ENCODE measurements at places on chromosomes 13 and 19.

DNA sequence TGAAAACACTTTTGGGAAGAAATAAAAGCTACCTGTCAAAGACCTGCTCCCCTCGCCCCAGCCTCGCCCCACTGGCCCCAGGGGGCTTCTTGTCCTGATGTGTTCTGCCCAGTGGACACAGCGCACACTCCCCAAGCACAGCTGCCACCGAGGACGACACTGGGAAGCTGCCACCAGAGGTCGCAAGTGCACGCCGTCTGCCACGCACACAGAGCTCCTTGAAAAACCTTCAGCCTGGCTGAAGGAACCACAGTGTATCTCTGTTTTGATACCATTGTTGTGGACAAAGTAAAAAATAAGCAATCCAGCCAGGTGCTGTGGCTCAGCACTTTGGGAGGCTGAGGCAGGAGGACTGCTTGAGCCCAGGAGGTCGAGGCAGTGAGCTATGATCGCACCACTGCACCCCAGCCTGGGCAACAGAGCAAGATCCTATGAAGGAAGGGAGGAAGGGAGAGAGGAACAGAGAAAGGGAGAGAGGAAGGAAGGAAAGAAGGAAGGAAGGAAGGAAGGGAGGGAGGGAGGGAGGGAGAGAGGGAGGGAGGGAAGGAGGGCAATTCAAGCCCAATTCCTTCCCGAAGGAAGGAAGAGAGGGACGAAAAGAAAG lies 57.3 kb downstream of the CEBPG start:
- DNase-seq = peak; percentile 50

GRCh38 chr13:67416047-67416925 lies 186.2 kb upstream of the PCDH9 start:
- DNase-seq = no peak

DNA sequence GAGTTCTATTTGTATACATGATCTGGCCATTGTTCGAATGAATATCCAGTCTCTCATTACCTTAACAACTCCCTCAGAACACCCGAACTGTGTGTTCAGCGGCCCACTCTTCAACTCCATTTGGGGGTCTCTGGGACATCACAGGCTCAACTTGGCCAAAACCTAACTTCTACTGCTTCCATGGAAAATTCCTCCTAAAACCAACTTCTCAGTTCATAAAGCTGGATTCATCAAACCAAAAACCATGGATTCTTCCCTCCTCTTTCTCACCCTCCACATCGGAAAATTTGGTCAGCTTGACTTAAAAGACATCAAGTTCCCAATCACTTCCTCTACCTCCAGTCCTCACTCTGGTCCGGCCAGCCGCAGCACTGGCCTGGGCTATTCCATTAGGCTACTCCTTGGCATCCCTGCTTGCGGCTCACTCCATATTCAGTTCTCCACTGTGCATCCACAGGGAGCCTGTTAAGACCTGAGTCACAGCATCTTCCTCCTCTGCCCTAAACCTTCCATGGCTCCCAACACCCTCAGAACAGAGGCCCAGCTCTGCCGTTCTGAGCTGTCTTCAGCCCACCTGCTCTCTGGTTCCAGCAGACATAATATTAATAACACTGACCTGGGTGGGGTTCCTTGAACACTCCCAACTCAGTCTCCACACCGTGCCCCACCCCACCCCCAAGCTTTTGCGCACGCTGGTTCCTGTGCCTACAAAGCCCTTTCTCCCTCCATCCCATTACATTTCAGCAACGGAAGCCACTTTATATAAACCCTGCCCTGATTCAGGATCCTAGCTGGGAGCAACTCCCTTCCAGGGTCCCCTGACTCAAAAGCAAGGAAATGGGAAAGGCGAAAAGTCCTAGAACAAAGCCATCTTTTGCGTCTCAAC lies 1.1 kb downstream of the ZNF792 start:
- DNase-seq = no peak

DNA sequence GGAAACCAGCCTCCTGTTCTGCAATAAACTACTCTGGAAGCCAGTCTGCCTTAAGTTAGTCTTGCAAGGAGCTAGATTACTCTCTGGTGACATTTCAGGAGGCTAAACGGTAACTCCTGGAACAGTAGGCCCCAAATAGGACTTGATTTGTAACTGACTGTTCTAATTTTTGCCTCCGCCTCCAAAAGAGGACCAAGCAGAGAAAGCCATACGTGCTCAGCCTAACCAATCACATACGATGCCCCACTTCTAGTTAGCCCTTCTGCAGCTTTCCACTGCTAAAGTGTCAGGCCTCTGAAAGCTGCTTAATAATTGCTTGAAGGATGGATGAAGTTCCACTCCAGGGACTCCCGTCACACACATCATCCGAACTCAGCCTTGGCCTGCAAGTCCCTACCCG lies 744 bp downstream of the ZNF805 start:
- DNase-seq = no peak

GRCh38 chr13:91904005-91904404 lies 505.6 kb downstream of the GPC5 start:
- no peak for DNase-seq

- no peak for DNase-seq
Measured at GRCh38 chr13:46267166-46267565, 55.4 kb downstream of the LRRC63 start.

- no peak for DNase-seq
Measured at GRCh38 chr13:78712831-78713230, 53.9 kb upstream of the OBI1 start.

DNA sequence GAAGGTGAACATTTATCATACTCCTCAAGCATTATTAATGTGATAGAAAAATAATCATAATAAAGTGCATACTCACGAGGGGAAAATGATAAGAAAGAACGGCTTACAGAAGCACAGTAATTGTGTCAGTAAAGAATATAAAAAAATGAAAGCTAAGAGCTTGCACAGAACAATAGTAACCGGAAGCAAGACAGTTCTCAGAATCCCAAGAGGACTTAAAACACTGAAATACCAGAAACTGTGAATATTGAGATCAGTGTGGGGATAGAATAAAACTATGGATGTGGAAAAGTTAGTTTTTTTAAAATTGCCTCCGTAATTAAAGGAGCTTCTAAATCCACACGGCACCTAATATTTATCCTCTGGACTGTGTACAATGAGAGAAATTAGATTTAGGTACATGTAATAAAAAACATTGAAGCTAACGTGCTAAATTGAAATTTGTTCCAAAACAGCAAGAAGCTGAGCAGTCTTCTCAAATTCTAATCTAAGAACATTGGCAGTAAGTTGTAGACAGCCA lies 482.7 kb downstream of the SLITRK6 start:
- DNase-seq = no peak

GRCh38 chr13:100361504-100361903 lies 227.1 kb downstream of the GGACT start:
- no peak for DNase-seq

DNA sequence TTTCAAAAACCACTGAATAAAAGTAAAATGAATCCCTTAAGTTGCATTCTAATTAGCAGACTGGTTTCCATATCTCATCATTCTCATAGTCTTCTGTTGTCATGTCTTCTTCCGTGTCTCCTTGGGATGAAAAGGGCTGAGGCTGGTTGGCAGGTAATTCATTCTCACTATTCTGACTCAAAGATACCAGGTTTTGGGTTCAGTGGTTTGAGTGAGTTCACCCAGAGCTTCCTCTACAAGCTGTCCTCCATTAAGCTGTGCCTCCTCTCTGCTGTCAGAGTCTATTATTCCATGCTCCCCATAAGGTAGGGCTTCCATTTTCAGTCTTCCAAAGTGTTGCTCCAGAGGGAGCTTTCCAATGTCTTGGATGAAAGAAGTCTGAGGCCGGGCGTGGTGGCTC lies 68.3 kb downstream of the FNDC3A start:
- no peak for DNase-seq

GRCh38 chr13:80059789-80060188 lies 281.1 kb downstream of the SPRY2 start:
- DNase-seq = no peak

DNA sequence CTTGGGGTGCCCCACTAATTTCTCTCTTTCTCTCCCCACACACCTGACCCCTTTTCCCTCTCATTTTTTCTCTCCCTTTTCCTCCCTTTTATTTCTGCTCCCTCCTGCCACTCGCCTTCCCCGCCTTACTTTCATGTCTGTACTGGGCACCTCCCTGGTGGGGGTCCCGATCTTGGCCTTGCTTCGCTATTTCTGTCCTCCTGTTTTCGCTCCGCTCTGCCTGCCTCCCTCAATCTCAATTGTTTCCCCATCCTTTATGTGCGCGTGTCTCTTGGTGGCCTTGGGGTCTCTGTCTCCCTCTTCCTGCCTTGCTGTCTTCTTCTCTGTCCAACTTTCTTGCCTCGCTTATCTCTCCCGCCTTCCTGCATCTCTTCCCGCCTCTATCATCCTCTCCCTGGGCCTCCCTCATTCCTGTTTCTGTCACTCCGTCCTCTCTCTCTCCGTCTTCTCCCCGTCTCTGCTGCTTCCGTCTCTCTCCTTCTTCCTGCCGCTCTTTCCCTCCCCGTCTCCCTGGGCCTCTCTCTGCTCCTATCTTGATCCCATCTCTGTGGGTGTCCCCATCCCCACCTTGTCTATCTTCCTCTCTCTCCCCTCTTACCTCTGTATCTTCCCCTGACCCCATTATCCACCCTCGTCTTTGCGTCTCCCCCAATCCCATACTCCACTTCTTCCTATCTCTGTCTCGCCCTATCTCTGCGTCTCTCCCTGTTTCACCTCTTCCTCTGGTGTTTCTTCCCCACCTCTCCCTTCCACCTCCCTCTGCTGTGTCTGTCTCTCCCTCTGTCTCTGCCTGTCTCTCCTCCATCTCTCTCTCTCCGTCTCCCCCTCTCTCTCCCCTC lies 4.0 kb downstream of the GRIN2D start:
- DNase-seq = no peak

GRCh38 chr13:28513745-28514144 lies 18.8 kb upstream of the FLT1 start:
- DNase-seq = no peak

- no peak for DNase-seq
Measured at GRCh38 chr13:80496721-80497397, 155.9 kb upstream of the SPRY2 start.

GRCh38 chr19:30662211-30662861 lies 290.2 kb downstream of the ZNF536 start:
- DNase-seq = no peak

GRCh38 chr13:33728271-33729037 lies 89.5 kb upstream of the RFC3 start:
- no peak for DNase-seq

DNA sequence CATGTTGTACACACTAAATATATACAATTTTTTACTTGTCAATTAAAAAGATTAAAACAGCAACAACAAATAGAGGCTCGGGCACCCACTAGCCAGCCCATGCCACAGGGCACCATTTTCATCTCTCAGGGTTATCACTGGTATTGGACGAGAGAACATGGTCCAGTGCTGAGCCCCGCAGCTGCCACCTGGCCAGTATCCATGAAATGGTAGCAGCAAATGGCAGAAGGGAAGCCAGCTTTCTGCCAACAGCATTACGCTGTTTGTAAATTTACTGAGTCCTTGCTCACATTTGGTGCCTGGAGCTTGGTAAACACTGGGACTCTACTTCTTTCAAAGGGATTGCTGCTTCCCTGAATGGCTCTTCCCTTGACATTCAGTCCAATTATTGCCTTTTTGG lies 87.9 kb upstream of the WASF3 start:
- no peak for DNase-seq

GRCh38 chr13:29940715-29941114 lies 90.3 kb upstream of the UBL3 start:
- no peak for DNase-seq

DNA sequence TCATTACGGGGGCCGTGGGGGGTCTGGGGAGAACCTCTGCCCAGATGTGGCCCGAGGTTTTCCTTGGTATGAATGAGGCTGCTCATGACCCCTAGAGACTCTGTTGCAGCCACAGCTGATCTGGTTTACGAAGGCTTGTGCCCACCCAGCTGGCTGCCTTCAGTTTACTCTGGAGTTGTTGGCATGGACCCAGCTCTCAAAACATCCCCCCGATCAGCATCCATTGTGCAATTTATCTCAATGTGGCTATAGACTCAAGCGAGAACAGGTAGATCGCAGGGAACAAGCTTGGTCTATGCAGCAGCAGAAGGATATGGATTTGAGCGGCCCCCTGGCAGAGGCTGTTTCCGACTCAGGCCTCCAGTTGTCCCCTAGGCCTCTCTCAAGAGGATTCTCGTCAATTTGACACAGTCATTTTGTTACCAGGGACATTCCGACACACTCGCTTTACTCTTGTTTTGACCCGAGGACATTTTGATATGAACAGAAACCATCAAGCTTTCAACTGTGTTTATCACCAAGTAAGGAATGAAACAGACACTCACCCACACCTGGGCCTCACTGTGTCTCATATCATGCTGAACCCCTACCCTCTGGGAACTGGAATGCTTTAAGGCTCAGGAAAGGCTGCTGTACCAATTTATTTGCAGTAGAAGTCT lies 161.5 kb downstream of the KATNAL1 start:
- no peak for DNase-seq

GRCh38 chr19:6313398-6313969 lies 19.9 kb downstream of the ACER1 start:
- DNase-seq = no peak

GRCh38 chr13:20344836-20345490 lies 112.8 kb upstream of the GJB6 start:
- DNase-seq = no peak

DNA sequence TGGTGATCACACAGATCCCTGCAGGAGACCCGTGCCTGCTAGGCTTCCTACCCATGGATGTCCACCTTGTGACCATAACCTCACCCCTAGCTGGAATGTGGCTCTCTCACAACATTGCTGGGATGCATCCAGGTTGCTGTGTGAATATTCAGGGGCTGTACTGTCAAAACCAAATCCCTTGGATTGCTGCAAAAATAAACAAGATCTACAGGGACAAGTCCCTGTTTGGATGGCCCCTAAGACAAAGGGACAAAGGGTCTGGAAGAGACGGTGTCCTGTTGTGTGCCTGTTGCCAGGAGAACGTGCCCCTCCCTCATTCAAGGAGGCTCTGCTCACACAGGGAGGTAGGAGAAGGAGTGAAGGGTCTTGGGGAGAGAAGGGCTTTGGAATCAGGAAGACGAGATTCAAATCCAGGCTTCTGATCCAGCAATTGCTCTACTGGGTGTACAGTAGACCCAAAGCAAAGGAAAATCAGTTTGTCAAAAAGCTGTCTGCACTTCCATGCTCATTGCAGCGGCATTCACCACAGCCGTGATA lies 89.2 kb upstream of the WASF3 start:
- no peak for DNase-seq

GRCh38 chr19:741506-742131 lies 9.3 kb upstream of the MISP start:
- no peak for DNase-seq

DNA sequence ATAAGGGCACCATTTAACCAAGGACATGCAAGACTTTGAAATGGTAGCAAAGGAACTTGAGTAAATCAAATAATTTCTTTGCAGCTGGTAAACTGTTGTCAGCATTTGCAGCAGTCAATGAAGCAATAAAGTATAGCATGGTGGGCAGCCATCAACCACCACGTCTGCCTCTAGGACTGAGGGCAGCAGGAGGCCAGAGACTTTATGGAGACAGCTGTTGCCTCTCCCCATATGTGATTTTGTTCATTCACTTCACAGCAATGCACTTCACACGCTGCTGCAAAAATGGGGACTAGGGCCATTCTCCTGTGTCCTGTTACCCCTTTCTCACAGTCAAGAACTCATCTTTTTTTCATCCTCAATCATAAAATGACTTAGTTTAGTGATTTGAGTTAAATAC lies 51.3 kb upstream of the PCDH9 start:
- DNase-seq = no peak
